ENCODE measurements at places on chromosomes 2 and 18. TPM values are rescaled to one million over a fixed set of nuclear protein-coding genes. Genes with fewer than 3 reads are reported as not detected.
A peak's percentile ranks its signal among the peaks of the same experiment; 100 is the strongest.

The ADRA2B gene
- total RNA-seq, result 0.54 TPM

DNA sequence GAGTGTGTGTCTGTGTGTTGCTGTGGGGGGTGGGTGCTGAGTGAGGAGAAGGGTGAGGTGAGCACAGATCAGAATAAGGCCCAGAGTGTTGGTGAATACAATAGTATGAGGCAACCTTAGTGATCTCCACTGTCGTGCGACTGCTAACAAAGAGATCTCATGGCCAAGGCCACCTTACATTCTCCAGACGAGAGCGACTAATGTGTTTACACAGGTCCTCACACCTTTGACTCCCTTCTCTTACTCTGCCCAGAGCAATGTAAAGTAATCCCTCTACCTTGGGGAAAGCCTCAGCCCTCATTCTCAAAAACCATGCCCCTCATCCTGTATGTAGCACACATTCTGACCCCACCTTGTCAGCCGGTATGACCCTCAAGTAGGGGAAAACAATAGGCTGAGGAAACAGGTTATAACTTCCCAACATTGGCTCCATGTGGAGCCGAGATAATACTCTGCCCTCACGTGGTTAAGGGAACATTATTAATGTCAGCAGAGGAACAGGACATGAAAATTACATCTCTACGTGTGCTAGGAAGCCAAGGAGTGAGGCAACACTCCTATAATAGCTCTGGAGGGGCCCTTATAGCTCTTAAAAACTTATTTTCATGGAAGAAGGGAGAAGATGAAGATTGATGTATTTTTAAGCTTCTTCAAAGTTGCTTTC lies 323.0 kb upstream of the NT5C1B start:
- DNase-seq, result no peak

- DNase-seq, result no peak
Observed at GRCh38 chr2:42457011-42457410, 36.8 kb downstream of the KCNG3 start.

DNA sequence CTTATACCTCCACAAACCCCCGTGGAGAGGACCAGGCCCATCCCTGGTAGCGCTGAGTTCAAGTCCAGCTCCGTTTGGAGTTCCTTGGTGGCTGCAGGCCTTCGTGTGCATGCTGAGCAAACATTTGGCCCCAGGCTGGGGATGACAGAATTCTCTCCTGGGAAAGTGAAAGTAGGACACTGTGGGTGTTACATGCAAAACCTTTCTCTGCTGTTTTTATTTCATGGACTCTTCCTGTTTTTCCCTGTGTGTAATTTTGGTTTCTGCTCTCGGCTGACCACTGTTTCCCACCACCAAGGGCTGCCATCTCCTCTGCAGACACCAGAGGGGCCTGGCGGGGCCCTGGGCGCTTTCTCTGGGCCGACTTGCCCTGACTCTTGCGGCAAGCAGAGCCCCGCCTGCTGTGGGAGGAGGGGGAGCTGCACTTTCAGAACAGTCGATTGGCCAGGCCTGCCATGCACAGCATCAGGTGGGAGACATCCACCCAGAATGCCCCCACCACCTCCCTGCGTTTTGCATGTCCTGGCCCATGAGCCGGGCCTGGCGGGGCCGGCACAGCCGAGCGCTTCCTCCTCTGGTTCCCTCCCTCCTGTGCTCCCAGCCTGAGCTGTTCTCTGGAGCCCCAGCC lies 102.4 kb downstream of the CABLES1 start:
- peak; percentile 41 for DNase-seq

The TTR gene
- 2.8 TPM for total RNA-seq

DNA sequence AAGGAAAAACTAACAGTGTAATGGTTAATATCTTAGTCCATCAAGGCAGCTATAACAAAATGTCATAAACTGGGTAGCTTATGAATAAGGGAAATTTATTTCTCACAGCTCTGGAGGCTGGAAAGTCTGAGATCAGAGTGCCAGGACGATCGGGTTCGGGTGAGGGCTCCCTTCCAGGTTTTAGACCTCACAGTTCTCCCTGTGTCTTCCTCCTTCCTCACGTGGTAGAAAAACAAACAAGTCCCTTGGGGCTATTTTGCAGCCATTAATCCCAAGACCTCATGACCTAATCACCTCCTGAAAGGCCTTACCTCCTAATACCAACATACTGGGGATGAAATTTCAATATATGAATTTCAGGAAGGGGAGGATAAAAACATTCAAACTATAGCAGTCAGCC lies 455.9 kb downstream of the CNTNAP5 start:
- DNase-seq, result no peak

DNA sequence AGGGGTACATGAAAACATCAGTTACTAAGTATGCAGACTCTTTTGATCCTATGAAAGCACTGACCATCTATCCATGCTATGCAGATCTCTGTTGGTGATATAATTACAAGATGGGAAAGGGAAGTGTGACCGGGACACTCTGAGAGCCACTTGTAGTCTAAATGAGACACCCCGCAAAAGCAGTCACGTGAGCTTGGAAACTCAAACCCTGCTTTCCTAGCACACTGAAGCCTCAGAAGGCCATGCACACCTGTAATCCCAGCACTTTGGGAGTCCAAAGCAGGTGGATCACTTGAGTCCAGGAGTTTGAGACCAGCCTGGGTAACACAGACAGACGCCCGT lies 137.5 kb downstream of the INO80D start:
- DNase-seq, result no peak

The C2orf81 gene
- total RNA-seq, result 1.1 TPM

The APCDD1 gene
- total RNA-seq, result 10.7 TPM

The TMEM178A gene
- 0.49 TPM for total RNA-seq

DNA sequence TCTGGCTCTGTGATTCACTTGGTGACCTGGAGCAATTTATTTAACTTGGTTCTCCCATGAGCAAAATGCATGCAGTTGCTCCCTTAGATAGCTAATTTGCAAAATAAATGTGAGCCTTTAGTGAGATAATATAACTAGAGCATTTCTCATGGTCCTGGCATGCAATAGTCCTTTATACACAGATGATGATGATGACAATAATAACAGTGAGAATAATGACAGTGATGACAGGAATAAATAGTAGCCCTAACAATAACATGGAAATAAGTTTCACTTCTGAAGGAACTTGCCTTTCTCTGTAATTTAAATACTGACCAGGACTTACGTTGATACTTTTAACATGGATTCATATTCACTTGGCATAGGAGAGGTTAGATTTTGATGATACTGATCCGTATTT lies 49.2 kb downstream of the LPIN1 start:
- no peak for DNase-seq

GRCh38 chr2:11874861-11875260 lies 128.4 kb downstream of the LPIN1 start:
- no peak for DNase-seq

DNA sequence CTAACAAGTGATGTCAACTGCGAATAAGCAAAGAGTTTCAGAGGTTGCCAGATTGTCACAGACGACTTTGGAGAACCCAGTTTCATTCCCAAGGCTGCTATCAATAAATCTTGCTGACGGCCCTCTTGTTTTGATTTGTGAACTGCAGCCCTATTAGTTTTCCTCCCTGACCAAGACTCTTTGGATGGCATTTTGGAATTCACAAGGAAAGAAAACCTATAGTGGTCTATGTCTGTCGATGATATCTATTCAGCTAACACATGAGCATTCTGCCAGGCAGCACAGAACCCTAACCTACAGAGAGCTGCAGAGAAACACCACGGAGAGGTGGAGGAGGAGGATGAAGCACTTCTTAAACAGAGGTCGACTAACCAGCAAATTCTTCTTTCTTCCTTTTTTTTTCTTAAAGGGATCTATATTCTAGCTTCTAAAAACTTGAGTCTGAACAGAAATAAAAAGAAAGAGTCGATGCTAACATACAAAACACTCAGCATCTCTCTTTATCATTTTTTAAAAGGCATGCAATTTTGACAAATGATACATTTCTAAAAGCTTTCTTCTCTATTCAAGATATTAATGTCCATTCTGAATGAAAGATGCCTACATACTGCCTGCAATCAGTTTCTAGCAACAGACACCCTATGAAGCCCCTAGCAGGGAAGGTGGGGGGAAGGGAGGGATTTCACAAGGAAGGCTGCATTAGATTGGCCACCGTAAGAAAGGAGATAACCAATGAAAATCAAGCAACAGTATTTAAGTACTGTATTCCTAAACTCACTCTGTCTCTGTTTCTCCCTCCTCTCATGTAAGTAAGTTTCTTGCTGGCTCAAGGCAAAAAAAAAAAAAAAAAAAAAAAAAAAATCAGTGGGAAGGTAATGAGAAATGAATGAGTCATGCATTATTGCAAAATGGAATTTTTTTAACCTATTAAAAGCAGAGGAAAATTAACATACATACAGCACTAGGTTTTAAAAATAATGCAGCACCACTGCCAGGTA lies 83.0 kb upstream of the CHRNA1 start:
- DNase-seq, result no peak

The DAW1 gene
- not detected for total RNA-seq

GRCh38 chr2:7919510-7919909 lies 762.3 kb upstream of the ID2 start:
- no peak for DNase-seq

All from colonic mucosa (tissue), 4 donors.